ENCODE measurements at places on chromosomes 6 and 20.

- DNase-seq = no peak
These were observed 115.5 kb downstream of the CCDC170 start for GRCh38 chr6:151609146-151609902.

DNA sequence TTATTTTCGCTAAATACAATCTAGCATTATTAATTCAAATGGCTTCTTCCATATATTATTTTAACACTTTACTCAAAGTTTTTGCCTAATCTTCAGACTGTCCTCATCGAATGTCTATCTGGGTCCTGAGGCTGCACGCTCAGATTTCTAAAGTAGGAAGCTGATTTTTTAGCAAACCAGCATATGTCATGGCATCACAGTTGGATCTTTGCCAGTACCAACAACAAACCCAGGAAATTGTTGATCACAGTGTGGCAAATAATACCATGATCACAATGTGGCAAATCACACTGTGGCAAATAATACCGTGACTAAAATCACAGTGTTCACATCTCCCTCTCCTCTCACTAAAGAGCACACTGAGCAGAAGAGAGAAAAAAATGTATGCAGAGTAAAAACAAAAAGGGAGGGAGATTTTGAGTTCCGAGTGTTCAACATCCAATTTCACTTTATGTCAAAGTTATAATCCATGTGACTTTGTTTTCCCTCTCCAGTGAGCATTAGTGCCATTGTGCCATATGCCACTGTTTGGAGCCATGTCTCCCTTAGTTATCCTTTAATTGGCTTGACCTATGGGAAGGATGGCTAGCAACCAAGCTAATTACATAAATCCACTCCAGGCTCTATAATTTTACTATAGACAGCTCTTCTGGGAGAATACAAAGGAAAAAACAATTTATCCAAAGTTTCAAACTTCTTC, 1059.6 kb downstream of the HACE1 start:
- DNase-seq = no peak

DNA sequence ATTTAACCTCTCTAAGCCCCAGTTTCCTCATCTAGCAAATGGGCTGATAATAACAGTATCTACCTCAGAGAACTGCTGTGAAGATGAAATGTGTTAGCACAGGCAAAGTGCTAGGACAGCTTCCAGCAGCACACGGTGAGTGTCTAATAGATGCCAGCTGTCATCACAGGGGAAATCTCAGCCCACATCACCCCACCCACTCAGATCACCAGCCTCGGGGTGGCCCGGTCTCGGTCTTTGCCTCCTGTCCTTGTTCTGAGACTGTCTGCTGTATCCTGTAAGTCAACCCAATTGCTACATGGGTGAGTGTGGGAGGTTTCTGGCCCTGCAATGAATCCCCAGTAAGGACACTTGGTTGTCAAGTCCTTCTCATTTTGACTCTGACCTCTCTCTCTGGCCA, 99.5 kb upstream of the ZNFX1 start:
- DNase-seq = peak; percentile 13

DNA sequence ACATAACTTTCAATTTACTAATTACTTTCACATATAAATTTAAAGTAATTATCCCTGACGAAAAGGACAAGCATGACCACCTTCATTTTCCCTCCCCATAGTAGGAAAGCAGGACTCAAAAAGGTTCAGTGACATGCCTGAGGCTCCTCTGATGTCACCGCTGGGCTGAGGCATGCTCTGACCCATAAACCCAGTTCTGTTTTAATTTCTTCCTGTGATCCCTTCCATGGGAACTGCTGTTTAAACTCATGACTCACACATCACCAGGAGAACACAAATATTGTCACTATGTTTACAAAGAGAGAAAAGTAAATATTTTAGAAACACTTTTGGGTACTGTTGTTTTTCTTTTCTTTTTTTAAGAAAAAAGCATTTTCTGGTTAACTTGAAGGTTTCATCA, 38.0 kb upstream of the NR2E1 start:
- DNase-seq = no peak

GRCh38 chr20:39986173-39986904, 702.7 kb downstream of the MAFB start:
- no peak for DNase-seq

GRCh38 chr6:21438237-21438985, 155.1 kb upstream of the SOX4 start:
- DNase-seq = peak; percentile 73

- DNase-seq = peak; percentile 45
These were observed 25.7 kb upstream of the BTBD3 start for GRCh38 chr20:11891776-11892545.

GRCh38 chr6:78607189-78607588, 260.2 kb upstream of the IRAK1BP1 start:
- DNase-seq = no peak

DNA sequence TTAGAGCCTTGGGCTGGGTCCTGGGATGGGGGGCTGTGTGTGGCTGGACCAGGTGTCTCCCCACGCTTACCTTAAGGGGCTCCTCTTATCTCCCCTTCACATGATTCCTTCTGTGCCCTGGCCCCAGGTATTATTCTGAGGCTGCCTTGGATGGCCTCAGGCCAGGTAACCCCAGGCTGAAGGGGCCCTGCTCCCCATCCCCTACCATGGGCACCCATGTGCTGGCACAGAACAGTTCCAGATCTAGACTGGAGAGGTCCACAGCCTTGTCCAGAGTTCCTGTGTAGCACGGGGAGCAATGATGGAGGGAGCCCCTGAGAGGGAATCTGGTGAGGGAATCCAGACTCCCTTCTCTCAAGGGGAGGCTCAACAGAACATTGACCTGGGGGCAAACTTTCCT, 32.1 kb downstream of the MOCS1 start:
- no peak for DNase-seq

DNA sequence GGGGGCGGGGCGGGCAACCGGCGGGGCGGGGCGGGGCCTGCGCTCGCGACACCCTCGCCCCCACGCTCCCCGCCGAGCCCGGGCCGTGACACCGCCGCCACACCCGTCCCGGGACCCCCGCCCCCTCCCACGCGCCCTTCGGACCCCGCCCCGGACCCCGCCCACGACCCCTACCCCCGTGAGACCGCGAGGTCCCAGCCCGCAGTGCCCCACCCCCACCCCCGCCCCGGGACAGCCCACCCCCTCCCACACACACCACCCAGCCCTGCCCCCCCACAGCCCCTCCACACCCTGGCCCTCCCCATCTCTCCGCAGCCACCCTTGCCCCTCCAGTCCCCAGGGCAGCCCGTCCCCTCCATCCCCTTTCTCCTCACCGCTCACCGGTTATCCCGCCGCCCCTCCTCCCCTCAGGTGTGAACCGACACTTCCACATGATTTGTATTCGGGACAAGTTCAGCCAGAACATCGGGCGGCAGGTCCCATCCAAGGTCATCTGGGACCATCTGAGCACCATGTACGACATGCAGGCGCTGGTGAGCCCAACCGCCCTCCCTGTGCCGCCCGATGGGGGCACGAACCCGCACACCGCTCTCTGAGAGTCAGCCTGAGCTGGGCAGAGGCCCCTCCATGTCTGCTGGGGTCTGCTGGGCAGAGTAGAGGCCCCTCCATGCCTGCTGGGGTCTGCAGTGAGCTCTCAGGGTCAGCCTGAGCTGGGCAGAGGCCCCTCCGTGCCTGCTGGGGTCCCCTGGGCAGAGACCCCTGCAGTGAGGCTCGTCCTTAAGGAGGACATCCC, 622 bp downstream of the MRGBP start:
- no peak for DNase-seq

DNA sequence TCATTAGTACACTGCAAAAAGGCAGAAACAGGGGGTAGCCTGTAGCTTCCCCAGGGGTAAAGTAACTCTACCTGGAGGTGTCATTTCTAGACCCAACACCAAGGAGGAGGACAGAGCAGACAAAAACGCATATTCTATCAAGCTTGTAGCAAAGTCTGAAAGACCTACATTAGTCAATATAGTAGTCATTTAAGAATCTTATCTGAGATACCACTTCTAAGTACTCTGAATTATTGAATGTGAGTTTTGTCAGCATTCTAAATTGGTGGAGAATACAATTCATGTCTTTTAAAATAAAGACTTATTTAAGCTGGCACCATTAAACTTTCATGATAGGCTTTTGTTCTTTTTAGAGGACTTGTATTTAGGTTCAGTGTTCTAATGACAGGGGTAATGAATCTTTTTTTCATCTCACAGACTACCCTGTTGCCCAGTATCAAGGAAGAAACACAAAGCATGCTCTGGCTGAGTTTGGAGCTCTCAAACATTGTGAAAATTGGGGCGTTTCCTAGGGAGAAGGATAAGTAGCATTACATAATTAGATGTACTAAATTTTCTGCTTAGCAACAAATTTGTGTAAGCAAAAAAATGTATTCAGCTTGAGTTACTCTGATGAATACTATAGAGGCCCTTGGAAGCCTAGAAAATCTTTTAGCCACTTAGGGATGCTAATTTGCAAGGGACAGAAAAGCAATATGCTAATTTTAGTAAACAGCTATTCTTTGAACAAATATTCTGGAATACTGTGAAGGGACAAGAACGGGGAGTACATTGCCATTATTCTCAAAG, 255.4 kb upstream of the HSF2 start:
- DNase-seq = no peak

- peak; percentile 63 for DNase-seq
These were observed 1.8 kb downstream of the RALGAPA2 start for GRCh38 chr20:20710443-20711315.

DNA sequence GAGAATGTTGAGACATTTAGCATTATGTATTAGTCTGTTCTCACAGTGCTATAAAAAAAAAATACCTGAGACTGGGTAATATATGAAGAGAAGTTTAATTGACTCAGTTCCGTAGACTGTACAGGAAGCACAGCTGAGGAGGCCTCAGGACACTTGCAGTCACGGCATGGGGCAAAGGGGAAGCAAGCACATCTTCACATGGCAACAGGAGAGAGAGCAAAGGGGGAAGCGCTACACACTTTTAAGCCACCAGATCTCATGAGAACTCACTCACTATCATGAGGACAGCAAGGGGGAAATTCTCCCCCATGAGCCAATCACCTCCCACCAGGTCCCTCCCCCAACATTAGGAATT, 26.8 kb upstream of the TFAP2A start:
- DNase-seq = no peak

- DNase-seq = peak; percentile 55
These were observed 13.7 kb downstream of the NEDD9 start for GRCh38 chr6:11218538-11219399.

GRCh38 chr20:42492290-42492689, 697.4 kb downstream of the PTPRT start:
- no peak for DNase-seq

- no peak for DNase-seq
These were observed 162.4 kb upstream of the CDYL start for GRCh38 chr6:4613795-4614194.

DNA sequence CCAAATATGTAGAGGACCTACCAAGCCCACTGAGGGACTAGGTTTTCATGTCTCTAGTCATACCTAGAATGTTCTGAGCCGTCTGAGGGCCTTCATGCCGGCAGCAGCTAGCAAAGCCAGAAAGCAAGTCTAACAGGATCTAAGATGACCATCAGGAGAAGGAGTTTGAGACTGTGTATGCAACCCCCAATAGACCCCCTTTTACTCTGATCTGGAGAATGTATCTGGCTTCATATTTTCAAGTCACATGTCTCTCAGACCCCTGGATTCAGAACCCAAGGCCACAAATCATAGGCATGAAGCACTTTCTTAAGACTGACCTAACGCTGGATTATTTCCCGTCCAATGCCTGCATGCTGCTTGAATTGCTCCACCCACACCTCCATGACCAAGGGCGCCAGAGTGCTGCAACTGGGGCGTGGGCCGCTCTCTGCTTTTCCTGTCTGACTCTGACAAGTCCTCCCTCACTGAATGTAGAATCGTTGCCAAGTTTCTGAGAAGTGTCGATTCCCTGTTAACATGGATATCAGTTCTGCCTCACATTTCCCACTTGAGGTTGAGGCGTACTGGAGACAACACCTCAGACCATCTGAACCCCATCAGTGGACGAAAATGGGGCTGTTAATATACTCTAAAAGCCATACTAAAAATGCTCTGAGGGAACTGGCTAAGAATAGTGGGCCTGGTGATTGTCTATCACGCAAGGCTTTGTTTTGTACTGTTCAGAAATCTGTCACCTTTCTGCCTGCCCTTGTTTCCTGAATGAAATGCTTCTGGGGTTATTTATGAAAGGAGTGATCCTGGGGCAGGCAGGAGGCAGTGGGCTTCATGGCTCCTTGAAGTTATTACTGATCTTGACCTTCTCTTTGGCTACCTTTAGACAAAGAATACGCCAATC, 23.9 kb upstream of the ASXL1 start:
- peak; percentile 84 for DNase-seq

DNA sequence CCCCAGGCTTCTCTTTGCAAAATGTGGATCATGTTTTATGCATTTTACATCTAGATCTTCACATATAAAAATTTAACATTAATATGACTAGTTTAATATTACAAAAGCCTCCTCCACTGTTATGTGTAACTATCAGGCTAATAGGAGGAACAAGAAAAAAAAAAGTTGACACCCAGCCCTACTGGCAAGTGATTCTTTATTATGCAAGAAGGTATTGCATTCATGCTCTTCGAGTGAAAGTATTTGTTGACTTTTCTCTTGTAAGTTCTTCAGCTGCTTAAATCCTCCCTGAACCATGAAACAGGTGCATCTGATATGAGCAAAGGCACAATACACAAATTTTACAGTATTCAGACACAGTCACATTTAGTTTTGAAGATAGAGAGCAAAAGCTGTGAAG, 716 bp upstream of the HLA-DQB2 start:
- DNase-seq = no peak

DNA sequence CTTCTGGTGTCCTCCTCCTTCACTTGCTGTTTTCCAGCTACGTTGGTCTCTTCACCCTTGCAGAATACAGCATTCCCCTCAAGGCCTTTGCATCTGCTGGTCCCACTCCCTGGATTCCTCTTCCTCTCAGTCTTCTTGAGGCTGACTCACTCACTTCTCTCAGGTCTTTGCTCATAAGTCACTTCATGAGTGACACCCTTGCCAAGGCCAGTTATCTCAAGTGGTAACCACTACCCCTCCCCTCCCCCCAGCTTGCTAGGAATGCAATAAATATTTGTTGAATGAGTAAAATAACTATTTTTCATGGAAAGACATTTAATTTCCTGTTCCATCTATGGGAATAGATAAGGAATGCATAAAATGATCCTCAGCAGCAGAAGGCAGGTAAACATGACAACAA, 131.7 kb downstream of the PLCB4 start:
- no peak for DNase-seq

GRCh38 chr6:40727271-40727670, 140.1 kb upstream of the LRFN2 start:
- DNase-seq = no peak

DNA sequence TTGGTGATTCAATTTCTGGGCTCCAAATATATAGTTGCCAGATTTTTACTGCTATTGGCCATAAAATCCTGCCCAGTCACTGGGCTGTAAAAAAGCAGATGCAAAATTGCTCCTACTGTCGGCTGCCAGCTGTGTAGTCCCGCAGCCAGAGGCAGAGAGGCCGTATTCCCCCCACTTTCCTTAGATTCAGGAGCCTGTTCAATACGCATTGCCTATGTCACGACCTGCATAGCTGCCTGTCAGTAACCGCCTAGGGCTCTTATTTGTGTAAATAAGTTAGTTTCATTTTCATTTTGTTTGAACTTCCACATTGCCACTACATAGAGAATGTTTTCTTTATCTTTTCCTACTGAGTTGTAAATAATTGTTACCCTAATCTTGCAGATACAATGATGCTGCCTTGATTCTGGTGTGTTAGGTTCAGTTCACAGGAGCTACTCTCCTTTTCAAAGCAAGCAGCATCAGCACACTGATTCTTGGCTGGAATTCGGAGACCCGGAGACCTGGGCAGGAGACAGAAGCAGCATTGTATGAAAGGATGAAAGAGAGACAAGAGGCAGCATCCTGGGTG, 46.0 kb upstream of the UST start:
- DNase-seq = no peak

GRCh38 chr6:111185954-111186353, 98.7 kb downstream of the SLC16A10 start:
- DNase-seq = no peak
